ENCODE measurements at places on chromosomes 4 and X.

DNA sequence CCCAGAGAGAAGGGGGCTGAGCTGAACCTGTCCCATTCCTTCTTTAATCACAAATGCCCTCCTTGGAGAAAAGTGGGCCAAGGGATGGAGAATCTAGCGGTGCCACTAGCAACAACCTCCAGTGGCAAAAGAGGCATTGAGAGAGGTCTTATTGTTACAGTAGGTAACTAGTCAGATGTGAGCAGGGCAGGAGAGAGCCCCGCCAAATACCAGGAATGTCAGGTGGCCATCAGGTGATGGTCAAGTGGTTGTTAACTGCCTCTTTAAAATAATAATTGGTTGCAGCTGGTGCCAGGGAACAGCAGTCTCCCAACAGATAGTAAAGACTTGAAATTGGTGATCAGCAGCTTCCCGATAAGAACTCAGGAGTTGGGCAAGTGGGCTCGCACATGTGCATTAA, 116.1 kb downstream of the EVC2 start:
- DNase-seq = no peak

DNA sequence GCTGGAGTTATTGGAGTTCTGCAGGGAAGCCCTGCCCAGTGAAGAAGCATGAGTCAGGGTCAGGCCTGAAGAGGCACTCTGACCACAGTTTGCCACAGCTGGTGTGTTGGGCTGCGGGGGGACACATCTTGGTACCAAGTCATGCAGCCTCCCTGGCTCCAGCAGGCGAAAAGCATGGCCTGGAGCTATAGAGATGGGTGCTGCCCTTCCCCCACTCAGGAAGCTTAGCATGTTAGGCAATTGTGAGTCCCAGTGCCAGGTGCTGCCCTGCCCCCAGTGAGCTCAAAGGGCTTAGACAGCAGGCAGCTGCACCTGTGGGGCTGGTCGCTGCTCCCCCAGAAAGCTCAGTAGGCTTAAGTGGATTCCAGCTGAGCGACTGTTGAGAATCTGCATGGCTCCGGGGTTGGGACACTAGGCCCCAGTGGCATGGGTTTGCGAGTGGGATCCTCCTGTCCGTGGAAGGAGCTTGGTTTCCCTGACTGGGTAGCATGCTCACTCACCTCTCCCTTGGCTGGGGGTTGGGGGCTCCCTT, 755.5 kb downstream of the GLUD2 start:
- DNase-seq = no peak

DNA sequence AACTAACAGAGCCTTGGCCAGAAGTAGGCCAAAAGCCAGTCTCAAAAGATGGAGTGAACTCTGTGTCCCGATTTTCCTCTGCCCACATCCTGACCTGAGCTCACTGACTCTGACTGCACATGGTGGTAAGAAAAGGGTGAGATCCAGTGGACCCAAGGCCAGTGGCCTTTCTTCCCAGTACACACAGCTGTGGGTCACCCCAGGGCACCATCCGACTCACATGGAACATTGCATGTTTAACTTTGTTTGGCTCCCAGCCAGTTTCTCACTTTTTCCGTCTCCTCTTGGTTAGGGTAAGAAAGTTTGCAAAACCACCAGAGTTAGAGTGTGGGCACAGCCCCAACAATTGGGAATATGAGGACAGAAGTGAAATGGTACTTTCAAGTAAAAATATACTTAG, 69.8 kb downstream of the GAB1 start:
- no peak for DNase-seq

DNA sequence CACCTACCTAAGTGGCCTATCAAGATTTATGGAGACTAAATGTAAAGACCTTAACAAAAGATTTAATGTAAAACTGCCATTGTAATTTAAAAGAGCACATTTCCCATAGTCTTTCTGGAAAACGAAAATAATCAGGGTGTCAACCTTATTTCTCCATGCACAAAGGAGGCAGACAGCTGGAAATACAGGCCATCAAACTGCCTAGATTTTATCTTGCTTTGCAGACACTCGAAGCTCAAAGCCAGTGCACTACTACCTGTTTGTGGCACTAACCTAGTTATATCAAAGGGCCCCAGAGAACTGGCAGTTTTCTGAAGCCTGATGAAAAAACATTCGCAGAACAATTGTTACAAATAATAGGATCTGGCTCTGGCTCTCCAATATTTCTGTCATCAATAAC, 863.9 kb downstream of the STPG2 start:
- DNase-seq = no peak

GRCh38 chr4:135032670-135033069, 831.1 kb upstream of the PABPC4L start:
- no peak for DNase-seq
